CD8-positive, alpha-beta memory T cell (primary cell): ENCODE measurements at places on chromosomes 1 and 21. TPM values are rescaled to one million over a fixed set of nuclear protein-coding genes. Genes with fewer than 3 reads are reported as not detected.

- no peak for DNase-seq
These were observed at the start of gene IL23R for GRCh38 chr1:67166196-67166595. Gene IL23R (plus strand): TSS chr1:67166454. CDS start chr1:67168121, 1,667 bp downstream.

NBPF6 gene
- polyA plus RNA-seq: not detected

ACP6 gene
- polyA plus RNA-seq: 14.7 TPM

- DNase-seq: peak; percentile 78
These were observed 72.7 kb upstream of the AK4 start for GRCh38 chr1:65075123-65075976.
